ENCODE measurements at places on chromosomes 16 and 17.
A peak's percentile ranks its signal among the peaks of the same experiment; 100 is the strongest.

DNA sequence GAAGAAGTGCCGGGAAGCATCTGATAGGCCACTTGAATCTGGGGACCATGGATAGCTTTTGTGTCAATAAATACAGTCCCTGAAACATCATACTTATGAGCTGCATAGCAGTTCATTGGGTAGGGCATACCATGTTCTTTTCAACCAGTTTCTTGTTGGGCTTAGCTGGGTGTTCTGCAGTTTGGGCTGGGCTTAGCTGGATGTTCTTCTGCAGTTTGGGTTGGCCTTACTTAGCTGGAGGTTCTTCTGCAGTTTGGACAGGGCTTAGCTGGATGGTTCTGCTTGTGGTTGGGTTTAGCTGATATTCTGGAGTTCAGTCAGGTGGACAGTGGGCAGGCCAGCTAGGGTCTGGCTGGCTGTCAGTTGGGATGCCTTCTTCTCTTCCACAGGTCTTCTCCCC, 52.1 kb downstream of the LCMT1 start:
- DNase-seq, result no peak

GRCh38 chr16:1426734-1427471, 4.0 kb upstream of the PERCC1 start:
- no peak for DNase-seq

- DNase-seq, result peak; percentile 58
Observed at GRCh38 chr17:77127735-77128361, 12.9 kb upstream of the SEC14L1 start.

DNA sequence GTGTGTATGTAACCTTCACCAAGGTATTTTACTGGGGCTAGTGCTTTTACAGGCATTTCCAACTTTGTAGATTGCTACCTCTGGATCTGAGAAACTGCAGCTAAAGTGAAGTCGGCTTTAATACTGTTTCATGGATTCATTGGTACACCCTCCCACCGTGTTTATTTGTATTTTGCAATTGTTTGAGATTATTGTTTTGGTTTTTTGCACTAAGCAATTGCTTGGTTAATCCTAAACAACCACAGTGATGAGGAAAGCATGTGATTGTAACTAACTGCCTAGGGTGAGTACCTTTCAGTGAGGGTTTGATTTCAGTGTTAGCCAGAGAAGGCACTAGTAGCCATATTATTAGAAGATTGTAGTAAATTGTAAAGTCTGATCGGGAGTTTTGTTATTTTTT, 3.3 kb downstream of the LUC7L3 start:
- no peak for DNase-seq

- no peak for DNase-seq
Observed at GRCh38 chr16:53445534-53445933, 11.3 kb downstream of the RBL2 start.

DNA sequence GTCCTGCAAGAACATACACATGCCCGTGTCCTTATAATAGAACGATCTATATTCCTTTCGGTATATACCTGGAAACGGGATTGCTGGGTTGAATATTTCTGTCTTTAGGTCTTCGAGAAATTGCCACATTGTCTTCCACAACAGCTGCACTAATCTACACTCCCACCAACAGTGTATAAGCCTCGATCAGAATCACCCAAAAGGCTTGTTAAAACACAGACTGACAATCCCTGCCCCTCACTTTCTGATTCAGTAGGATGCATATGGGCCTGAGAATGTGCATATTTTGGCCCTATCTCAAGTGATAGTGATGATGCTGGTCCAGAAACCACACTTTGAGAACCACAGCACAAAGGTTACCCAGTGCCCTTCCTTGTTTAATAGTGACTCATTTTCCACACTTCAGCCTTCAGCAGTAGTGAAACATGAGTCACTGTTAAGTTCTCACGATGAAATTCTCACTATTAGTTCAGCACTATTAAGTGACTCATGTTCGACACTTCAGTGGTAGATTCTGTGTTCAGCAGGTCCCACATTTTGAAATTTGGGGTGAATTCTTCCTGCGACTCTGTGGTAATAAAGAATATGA, 215.6 kb downstream of the GRIN2A start:
- no peak for DNase-seq

DNA sequence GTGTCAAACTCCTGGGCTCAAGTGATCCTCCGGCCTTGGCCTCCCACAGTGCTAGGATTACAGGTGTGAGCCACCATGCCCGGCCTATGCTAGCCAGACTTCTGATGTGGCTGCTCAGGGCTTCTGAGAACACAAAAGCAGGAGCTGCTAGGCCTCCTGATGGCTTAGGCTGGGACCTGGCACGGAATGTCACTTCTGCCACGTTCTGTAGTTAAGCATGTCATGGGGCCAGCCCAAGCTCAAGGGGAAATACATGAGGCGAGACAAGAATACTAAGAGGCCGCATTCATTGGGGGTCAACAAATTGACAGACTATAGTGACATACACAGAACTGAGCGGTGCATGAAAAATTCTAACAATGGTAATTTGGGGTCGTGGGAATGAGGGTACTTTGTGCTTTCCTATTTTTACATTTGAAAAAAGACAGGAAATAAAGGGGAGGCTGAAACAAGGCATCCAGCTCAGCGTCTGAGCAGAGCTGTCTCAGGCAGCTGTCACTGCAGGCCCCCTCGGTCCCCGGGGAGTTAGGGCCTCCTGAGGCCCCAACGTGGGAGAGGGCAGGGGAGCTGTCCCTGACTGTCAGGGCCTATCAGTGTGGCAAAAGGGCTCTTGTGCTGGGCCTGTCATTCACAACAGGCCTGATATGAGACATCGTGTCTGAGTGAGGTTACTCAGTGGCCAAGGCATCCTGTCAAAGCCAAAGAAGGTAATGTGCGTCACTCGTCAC, 26.4 kb downstream of the CFAP20 start:
- DNase-seq, result no peak

- DNase-seq, result no peak
Observed at GRCh38 chr16:678209-678857, 1.9 kb upstream of the STUB1 start.

DNA sequence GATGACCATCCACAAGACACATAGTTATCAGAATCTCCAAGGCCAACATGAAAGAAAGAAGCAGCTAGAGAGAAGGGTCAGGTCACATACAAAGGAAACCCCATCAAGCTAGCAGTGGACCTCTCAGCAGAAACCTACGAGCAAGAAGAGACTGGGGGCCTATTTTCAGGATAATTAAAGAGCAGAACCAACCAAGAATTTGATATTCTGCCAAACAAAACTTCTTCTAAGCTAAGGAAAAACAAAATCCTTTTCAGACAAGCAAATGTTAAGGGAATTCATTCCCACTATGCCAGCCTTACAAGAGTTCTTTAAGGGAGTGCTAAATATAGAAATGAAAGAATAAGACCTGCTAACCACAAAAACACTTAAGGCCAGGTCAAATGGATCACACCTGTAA, 47.8 kb downstream of the ITFG1 start:
- no peak for DNase-seq

DNA sequence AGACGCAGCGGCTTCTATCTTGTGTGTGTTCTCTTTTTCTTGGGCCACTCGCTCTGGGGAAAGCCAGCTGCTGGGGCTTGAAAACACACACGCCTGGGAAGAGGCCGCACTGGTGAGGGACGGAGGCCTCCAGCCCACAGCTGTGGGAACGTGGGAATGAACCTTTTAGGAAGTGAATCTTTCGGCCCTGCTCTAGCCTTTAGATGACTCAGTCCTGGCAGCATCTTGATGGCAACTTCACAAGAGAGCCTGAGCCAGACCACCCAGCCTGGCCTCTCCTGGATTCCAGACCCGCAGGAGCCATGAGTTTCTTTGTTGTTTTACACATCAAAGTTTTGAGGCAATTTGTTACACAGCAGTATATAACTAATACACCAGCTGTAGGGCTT, 2.2 kb upstream of the PDPK1 start:
- no peak for DNase-seq

GRCh38 chr17:17066021-17066420, 23.8 kb downstream of the MPRIP start:
- DNase-seq, result no peak

GRCh38 chr17:75535119-75535537, 9.6 kb downstream of the LLGL2 start:
- peak; percentile 53 for DNase-seq

DNA sequence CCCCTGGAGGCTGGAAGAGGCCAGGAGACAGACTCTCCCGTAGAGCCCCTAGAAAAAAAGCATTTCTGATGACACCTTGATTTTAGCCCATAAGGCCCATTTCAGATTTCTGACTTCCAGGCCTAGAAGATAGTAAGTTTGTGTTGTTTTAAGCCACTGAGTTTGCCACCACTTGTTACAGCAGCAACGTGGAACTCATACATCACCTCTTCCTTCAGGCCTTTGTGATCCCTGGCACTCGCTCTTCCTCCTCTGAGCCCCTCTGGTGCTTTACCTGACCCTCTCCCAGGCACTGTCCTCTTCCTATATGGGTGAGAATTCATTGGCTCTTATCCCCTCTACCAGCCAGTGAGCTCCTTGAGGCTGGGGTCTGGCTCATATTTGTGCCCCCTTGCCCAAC, 18.7 kb upstream of the KRT19 start:
- DNase-seq, result no peak

Data from stimulated activated CD4-positive, alpha-beta T cell treated with anti-CD3 and anti-CD28 coated beads, Interleukin-2, amount 100 ng/mL, for 24 hours (primary cell).